ENCODE measurements at places on chromosomes 16 and 17.

DNA sequence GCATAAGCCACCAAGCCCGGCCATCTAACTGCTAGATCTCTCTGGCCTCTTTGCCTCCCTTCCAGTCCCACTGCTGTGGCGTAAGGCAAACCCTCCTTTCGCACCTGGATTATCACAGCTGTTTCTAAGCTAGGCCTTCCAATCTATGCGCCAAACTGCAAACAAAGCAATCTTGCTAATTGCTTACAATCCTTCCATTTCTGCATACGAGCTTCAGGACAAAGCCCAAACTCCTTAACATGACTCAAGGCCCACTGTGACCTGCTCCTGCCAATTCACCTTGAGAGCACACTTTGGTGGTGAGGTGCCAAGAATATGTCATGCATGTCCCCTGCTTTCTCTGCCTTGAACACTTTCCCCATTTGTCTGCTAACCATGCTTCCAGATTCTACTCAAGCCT, 6.0 kb upstream of the ARL5C start:
- no peak for DNase-seq

DNA sequence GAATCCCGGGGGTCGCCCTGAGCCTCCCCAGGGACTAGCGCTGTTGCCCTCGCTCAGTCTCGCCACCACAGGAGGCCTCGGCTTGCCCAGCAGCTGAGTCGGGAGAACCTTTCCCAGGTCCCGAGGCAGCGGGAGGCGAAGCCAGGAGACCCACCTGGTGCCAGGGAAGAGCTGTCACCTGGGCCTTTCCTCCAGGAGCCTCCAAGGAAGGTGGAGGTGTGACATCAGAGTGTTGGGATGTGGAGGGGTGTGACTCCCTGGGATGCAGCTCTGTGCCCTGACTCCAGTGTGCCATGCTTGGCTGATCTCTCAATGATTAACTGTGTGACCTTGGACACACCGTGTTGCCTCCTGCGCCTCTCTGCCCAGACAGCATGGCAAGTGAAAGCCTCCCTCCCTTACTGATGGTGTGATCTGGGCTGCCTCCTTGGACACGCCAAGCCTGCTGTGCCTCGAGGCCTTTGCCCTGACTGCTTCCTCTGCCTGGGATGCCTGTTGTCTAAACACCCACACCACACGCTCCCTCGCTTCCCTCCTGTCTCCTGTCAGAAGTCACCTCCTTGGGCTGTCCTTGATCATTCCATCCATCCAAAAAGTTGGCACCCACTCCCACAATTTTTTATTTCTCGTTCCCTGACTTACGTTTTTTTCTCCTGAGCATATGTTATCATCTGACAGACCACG, 88.0 kb downstream of the CMIP start:
- DNase-seq, result no peak

GRCh38 chr16:84952335-84953189, 58.8 kb downstream of the ZDHHC7 start:
- peak; percentile 80 for DNase-seq

- DNase-seq, result no peak
Observed at GRCh38 chr17:57255182-57255775, 1.0 kb upstream of the MSI2 start.

DNA sequence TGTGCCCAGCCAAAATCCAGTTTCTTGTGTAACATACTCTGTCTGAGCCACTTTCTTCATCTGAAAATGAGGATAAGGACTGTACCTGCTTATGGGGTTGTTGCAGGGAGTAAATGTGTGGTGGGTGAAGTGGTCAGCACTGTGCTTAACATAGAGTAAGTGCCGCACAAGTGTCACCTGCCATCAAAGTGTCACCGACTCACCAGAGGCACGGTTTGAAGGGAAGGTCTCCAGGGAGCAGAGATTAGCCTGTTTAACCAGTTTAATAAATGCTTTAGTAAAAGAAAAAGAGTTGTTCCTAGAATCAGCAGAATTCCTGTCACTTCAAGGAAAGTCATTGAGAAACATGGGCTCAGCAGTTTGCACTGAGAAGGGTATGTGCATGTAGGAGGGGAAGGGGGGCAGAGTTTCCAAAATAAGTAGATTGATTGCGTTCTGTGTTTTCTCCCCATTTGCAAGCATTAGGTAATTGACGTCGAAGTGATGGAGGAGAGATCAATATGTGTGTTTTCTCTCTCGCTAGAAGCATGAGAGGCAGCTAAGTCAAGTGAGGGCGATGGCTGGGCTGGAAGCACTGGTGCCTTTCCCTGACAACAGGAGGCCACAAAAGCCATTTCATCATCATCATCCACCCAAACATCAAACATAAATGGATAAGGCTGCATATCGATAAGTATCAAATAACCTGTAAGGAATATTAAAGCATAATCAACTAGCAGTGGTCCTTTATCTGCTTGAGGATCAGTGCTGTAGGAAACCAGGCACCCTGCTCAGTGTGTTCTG, 19.1 kb downstream of the FAM20A start:
- DNase-seq, result no peak
